Ecto neural progenitor cell (in vitro differentiated cells): ENCODE measurements at places on chromosomes 12 and 14.
A peak's percentile ranks its signal among the peaks of the same experiment; 100 is the strongest.

DNA sequence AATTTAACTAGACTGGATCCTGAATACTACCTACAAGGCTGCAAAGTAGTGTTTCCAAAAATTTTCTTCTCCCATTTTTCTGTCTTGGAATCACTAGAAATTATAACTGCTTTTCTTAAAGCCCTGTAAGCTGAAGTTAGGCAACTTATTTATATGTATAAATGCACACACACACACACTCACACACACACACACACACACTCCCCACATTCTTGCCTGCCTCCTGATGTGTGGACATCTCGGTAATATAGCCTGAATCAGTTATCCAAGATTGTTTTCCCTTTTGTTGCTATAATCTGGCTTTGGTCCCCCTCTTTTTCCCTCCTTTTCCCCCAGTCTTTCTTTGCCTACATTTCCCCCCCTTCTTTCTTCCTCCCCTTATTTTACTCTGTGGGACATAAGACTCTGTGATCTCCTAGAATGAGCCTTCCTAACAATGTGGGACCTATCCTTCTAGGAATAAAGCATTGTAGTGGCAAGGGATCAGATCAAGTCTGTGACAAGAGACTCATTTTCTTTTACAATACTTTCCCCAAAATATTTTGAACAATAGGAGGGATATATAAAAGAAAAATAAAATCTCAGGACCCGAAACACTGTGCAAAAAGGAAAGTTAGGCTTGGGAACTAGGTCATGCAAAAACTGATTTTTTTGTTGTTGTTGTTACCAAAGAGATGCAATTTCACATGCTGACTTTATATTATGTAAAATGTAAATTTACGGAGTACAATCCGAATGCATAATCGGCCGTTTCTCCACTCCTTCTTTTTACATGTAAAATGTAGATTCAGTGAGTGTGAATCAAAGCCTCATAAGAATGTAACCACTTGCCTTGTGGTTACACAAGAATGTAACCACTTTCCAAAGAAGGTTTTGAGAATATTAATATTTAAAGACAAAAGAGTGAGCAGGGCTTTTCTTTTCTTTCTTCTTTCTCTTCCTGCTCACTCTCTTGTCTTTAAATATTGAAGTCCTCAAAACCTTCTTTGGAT, 26.3 kb upstream of the CD69 start:
- DNase-seq: no peak

GRCh38 chr14:105138551-105139111, 29.9 kb downstream of the JAG2 start:
- DNase-seq: no peak

GRCh38 chr12:2323532-2324255, 270.9 kb downstream of the CACNA1C start:
- no peak for DNase-seq

- DNase-seq: no peak
These were observed 410.5 kb downstream of the MED13L start for GRCh38 chr12:115866909-115867525.

DNA sequence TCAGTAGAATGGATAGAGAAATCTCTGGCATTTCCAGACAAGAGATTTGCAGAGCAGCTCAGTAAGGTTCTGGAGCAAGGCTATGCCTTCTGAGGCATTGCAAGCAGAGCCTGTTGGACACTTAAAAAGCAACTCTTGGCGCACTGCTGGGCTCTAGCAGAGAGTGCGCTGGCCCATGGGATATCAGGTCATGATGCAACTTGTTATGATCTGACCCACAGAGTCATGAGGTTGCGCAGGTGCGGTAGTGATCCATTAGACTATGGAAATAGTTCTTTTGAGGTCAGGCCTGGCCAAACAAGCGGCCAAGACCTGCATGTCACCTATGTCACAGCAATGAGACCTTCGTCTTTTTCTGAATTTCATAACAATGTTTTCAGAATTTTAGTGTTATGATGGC, 168.6 kb downstream of the TMTC3 start:
- DNase-seq: no peak

DNA sequence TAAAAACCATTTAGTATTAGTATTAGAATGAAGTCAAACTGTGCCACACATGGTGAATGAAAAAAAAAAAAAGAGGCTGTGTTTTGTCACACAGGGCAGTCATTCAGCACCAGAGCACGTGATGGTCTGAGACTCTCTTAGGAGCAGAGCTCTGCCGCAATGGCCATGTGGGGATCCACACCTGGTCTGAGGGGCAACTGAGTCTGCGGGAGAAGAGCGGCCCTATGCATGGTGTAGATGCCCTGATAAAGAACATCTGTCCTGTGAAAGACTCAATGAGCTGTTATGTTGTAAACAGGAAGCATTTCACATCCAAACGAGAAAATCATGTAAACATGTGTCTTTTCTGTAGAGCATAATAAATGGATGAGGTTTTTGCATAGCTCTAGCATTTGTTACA, 12.2 kb upstream of the BDKRB1 start:
- no peak for DNase-seq

- no peak for DNase-seq
These were observed 29.8 kb downstream of the SPTB start for GRCh38 chr14:64849940-64850339.

GRCh38 chr12:17579205-17580026, 510.6 kb downstream of the RERGL start:
- DNase-seq: no peak

- no peak for DNase-seq
These were observed 550.0 kb downstream of the SOX5 start for GRCh38 chr12:23399402-23399933.

- no peak for DNase-seq
These were observed 84.7 kb upstream of the SOX5 start for GRCh38 chr12:24034160-24034559.

DNA sequence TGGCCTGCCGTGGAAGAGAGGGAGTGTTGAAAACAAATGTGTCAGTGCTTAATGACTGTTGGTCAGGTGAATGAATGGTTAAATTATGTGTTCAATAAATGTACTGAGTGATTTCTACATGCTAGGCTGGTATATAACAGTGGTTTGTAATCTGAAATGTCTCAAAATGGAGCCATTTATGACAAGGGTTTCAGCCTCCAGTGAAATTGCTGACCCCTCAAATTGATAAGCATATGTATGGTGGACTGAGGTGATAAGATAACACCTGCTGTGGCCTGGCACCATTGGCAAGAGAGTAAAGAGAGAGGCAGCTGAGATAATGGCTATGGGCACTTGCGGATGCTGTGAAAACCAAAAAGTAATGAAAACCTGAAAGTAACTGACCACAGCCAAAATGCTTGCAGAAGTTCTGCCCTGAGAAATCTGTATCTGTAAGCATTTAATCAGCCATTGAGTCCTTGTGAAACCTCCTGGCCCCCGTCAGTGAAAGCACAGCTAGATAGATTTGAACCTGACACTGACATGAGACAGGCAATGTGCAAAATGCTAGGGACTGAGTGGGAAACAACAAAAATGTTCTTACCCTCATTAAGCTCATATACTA, 1.4 kb upstream of the BCAT1 start:
- DNase-seq: no peak

GRCh38 chr14:40599725-40600124, 1007.0 kb upstream of the LRFN5 start:
- no peak for DNase-seq

- DNase-seq: no peak
These were observed 3.7 kb downstream of the USP44 start for GRCh38 chr12:95547522-95548055.

DNA sequence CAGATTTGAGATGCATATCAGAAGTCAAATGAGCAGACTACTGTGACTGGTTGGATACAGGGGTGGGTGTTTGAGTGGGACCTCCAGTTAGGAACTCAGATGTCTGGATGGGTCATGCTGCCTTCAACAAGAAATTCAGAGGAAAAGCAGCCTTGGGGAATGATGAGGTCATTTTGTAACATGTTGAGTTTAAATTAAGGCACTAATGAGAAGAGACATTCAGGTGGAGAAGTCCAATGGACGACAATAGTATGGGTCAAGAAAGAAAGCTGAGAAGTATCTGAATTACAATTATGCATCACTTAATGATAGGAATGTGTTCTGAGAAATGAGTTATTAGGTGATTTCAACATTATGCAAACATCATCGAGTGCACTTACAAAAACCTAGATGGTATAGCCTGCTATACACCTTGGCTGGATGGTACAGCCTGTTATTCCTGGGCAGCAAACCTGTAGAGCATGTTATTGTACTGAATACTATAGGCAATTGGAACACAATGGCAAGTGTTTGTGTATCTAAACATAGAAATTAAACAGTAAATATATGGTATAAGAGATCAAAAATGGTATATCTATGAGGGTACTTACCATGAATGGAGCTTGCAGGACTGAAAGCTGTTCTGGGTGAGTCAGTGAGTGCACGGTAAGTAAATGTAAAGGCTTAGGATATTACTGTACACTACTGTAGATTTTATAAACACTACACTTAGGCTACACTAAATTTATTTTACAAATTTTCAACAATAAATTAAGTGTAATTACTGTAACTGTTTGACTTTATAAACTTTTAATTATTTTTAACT, 414.7 kb downstream of the RAD51B start:
- DNase-seq: no peak

DNA sequence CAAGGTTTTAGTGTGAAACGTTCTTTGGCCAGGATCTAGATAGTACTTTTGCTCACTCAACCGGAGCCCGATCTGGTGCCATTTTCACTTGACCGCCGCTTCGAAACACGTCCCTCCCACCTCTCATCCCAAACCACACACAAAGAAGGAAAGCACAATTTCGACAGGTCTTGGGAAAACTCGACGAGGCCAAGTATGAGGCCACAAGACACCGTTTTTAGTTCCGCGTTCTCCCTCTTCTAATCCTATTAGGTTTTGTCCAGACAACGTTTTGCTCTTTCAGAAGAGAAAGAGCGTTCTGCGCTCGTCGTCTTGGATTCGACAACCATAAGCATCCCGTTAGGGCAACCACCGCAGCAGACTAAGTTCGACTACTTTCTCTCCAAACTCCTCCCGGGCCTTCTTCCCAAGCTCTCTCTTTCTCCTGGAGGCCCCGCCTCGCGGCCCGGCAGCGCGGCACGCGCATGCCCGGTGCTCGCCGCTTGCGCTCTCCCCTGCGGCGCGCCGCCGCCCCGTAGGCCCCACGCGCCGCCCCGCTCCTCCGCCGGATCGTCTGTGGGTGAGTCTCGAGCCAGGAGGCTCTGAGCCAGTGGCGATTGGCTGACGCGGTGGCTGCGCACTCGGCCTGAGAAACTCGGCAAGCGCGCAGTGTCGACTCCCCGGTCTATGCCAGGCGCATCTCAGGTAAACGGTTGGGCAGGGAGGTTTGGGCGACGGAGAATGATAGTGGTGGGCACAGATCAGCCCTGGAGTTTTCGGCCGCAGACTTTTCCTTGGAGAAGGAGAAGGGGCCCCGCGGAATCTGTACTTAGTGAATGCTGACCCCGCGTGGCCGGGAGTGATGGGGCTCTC, at the start of gene MIPOL1:
Gene MIPOL1 (plus strand): TSS at position 517 of the 852 bp plus-strand sequence. CDS start 49,952 bp downstream, outside the sequence.
- DNase-seq: peak; percentile 84

DNA sequence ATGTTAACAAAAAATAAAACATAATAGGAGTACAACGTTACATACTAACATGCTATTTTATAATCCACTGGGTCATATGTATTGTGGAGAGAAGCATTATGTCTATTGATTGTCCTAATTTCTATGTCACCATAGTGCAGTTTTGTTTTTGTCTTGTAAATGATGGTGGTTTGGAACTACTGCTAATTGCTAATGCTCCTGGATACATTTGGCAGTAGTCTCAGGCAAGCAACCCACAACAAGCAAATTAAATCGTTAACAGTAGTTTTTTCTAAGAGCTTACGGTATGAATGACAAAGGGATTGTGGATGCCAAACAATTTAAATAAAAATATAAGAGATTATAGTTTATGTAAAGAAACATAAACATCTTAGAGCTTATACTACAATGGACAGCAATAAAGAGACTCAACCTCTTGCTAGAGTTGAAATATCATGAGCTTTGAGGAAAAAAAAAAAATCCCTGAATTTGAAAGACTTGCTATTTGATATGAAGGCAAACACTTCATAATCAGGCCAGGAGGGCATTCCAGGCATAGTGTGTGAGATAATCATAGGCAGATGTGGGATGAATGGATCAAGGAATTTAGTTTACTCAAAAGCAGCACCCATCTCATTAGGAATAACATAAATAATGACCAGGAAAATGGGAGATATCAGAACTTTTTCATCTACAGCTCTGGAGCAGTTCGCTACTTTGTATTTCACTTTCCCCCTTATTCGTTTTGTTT, 181.3 kb downstream of the CCDC59 start:
- DNase-seq: no peak

- DNase-seq: no peak
These were observed 16.1 kb upstream of the CCDC85C start for GRCh38 chr14:99619835-99620834.

GRCh38 chr14:89728964-89729363, 225.6 kb downstream of the EFCAB11 start:
- DNase-seq: no peak

GRCh38 chr14:74324931-74325361, 22.2 kb upstream of the ABCD4 start:
- peak; percentile 54 for DNase-seq
